ENCODE measurements at places on chromosomes 2 and 18.

- H3K27ac ChIP-seq, result no peak overlapping the region
- H3K36me3 ChIP-seq, result no peaks in the 10 kb centered on the region
- H3K4me3 ChIP-seq, result no peak overlapping the region
- H3K4me1 ChIP-seq, result peaks cover 7% of the 10 kb centered on the region
- DNase-seq, result no peak
These were observed 81.3 kb downstream of the CDH2 start for GRCh38 chr18:28095631-28096030.

- no peak overlapping the region for H3K27ac ChIP-seq
- H3K27me3 ChIP-seq, result no peaks in the 10 kb centered on the region
- no peak for DNase-seq
These were observed 21.1 kb downstream of the PCARE start for GRCh38 chr2:29053223-29053622.

- H3K27ac ChIP-seq, result no peak overlapping the region
- no peaks in the 10 kb centered on the region for H3K27me3 ChIP-seq
- H3K36me3 ChIP-seq, result no peaks in the 10 kb centered on the region
- DNase-seq, result no peak
These were observed 65.0 kb downstream of the RAB31 start for GRCh38 chr18:9772847-9773677.

DNA sequence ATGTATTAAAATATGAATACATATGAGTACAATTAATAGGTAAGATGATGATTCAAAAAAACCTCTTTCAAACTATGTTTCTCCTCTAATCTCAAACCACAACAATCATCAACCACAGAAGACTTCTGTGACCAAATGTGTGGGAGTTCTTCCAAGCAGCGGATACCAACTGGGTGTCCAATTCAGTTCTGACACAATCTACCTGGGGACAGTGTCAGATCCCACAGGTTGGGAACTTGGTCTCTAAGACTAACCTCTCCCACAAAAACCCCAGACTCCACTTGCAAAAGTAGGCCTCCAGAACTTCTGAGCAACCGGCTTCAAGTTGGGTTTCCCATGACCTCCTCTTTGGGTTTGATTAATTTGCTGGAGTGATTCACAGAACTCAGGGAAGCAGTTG lies 26.9 kb downstream of the FASTKD1 start:
- DNase-seq, result no peak
- peaks cover 37% of the 10 kb centered on the region for H3K36me3 ChIP-seq
- H3K4me3 ChIP-seq, result no peak overlapping the region
- no peak overlapping the region for H3K27ac ChIP-seq
- H3K27me3 ChIP-seq, result no peaks in the 10 kb centered on the region
- no peaks in the 10 kb centered on the region for H3K4me1 ChIP-seq

- no peaks in the 10 kb centered on the region for H3K36me3 ChIP-seq
- H3K4me1 ChIP-seq, result no peaks in the 10 kb centered on the region
- no peak overlapping the region for H3K27ac ChIP-seq
- no peak for DNase-seq
- no peak overlapping the region for H3K4me3 ChIP-seq
These were observed 358.4 kb downstream of the CCDC85A start for GRCh38 chr2:56542213-56542612.

DNA sequence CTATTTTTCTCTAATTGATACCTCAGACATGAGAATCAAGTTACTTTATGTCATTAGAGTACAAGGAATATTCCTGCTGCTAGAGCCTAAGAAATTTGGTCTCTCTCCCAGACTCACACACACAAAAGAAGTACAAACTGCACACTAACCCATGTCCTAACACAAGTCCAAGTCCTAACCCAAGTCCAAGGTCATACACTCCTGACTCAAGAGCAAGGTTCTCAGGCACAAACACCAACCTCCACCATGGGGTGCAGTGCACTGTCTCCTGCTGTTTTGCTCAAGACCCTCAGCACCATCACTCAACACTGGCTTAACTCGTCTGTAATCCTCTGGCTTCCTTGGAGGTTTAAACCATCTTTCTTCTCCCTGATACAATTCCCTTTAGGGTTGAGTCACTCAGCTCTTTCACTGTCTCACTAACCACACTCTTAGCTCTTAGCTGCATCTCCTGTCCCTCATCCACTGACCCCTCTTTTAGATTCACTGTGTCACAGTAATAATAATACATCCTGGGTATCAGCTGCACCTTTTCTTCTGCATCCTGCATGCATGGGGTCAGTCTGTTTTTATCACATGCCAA lies 129.8 kb downstream of the BCL2L11 start:
- DNase-seq, result no peak
- no peaks in the 10 kb centered on the region for H3K27me3 ChIP-seq
- H3K27ac ChIP-seq, result no peak overlapping the region
- no peaks in the 10 kb centered on the region for H3K4me1 ChIP-seq
- no peaks in the 10 kb centered on the region for H3K36me3 ChIP-seq
- H3K4me3 ChIP-seq, result no peak overlapping the region

DNA sequence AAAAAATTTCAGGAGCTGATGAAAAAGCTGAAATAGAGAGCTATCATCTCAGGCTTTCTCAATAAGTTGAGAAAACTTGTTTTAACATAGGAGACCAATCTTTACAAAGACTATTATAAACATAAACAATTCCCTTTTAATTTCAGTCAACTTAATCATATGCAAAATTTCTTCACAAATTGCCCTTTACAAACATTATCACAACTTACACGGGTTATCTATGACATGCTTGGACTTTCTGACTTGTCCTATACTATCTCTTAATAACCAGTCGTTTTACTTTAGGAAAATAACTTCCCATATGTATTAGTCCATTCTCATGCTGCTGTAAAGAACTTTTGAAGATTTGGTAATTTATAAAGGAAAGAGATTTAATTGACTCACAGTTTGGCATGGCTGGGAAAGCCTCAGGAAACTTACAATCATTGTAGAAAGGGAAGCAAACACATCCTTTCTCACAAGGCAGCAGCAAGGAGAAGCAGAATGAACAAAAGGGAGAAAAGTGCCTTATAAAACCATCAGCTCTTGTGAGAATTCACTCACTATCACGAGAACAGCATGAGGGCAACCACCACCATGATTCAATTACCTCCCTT lies 1583.7 kb upstream of the CELF4 start:
- no peaks in the 10 kb centered on the region for H3K36me3 ChIP-seq
- H3K4me1 ChIP-seq, result no peaks in the 10 kb centered on the region

GRCh38 chr2:150688016-150688415 lies 200.5 kb upstream of the RND3 start:
- H3K27me3 ChIP-seq, result no peaks in the 10 kb centered on the region
- no peaks in the 10 kb centered on the region for H3K4me1 ChIP-seq
- H3K27ac ChIP-seq, result no peak overlapping the region
- no peaks in the 10 kb centered on the region for H3K36me3 ChIP-seq

DNA sequence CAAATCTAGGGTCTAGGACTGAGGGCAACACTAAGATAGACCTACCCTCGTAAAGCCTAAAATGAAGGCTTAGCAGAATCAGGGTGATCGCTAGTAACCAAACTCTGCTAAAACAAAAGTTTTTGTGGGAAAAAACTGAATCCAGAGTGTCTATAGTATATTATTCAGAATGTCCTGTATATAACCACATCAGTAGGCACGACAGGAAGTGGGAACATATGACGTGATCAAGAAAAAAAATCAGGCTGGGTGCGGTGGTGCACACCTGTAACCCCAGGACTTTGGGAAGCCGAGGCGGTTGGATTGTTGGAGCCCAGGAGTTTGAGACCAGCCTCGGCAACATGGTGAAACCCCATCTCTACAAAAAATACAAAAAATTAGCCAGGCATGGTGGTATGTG lies 106.1 kb downstream of the UGGT1 start:
- peaks cover 20% of the 10 kb centered on the region for H3K4me1 ChIP-seq
- no peak overlapping the region for H3K4me3 ChIP-seq
- no peaks in the 10 kb centered on the region for H3K36me3 ChIP-seq
- H3K27ac ChIP-seq, result peak overlapping the region; percentile 33
- no peak for DNase-seq

DNA sequence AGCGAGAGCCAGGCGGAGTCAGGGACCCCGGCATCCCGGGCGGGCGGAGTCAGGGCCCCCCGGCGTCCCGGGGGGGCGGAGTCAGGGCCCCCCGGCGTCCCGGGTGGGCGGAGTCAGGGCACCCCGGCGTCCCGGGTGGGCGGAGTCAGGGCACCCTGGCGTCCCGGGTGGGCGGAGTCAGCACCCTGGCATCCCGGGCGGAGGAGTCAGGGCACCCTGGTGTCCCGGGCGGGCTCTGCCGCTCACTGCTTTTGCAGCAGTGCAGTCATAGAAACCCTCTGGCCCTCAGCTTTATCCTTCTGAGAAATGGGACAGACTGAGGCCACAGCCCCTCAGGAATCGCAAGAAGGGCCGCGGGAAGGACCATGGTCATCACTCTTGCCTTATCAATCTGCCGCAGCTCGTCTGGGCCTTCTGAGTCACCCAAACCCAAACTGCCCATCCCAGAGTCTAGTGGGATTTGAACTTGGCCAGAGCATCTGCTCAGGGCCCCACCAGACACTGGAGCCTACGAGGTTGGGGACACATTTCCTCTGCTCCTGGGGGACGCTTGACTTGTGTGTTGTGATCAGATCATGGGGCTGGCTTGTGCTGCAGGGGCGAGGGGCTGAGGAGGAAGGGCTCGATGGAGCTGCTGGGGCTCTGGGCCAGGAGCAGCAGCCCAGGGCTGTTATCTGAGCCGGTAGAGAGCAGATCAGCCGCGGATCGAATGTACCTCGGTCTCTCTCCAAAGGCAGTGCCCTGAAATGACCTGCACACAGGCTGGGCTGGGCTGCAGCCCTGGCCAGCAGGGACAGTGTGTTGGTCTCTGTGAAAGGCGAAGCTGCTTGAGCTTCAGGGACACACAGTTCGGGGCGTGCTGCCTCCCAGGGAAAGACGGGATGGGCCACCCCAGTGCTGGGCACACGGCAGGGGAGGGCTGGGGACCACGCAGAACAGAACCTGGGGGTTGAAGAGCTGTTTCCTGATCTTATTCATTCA lies 290.1 kb upstream of the HDAC4 start:
- no peaks in the 10 kb centered on the region for H3K36me3 ChIP-seq
- H3K4me1 ChIP-seq, result no peaks in the 10 kb centered on the region
- no peak overlapping the region for H3K27ac ChIP-seq
- no peak for DNase-seq

- no peak overlapping the region for H3K27ac ChIP-seq
- no peak overlapping the region for H3K4me3 ChIP-seq
- H3K27me3 ChIP-seq, result no peaks in the 10 kb centered on the region
- H3K36me3 ChIP-seq, result no peaks in the 10 kb centered on the region
- no peak for DNase-seq
These were observed 67.0 kb downstream of the LBH start for GRCh38 chr2:30298302-30298701.

GRCh38 chr2:71600555-71600954 lies 147.2 kb downstream of the DYSF start:
- H3K4me1 ChIP-seq, result peaks cover 10% of the 10 kb centered on the region
- H3K27me3 ChIP-seq, result no peaks in the 10 kb centered on the region
- no peaks in the 10 kb centered on the region for H3K36me3 ChIP-seq
- no peak overlapping the region for H3K4me3 ChIP-seq
- DNase-seq, result no peak
- H3K27ac ChIP-seq, result no peak overlapping the region

- peak; percentile 41 for DNase-seq
- no peak overlapping the region for H3K27ac ChIP-seq
- H3K27me3 ChIP-seq, result no peaks in the 10 kb centered on the region
- no peaks in the 10 kb centered on the region for H3K4me1 ChIP-seq
These were observed 766 bp downstream of the PDE6D start for GRCh38 chr2:231780123-231780908.

DNA sequence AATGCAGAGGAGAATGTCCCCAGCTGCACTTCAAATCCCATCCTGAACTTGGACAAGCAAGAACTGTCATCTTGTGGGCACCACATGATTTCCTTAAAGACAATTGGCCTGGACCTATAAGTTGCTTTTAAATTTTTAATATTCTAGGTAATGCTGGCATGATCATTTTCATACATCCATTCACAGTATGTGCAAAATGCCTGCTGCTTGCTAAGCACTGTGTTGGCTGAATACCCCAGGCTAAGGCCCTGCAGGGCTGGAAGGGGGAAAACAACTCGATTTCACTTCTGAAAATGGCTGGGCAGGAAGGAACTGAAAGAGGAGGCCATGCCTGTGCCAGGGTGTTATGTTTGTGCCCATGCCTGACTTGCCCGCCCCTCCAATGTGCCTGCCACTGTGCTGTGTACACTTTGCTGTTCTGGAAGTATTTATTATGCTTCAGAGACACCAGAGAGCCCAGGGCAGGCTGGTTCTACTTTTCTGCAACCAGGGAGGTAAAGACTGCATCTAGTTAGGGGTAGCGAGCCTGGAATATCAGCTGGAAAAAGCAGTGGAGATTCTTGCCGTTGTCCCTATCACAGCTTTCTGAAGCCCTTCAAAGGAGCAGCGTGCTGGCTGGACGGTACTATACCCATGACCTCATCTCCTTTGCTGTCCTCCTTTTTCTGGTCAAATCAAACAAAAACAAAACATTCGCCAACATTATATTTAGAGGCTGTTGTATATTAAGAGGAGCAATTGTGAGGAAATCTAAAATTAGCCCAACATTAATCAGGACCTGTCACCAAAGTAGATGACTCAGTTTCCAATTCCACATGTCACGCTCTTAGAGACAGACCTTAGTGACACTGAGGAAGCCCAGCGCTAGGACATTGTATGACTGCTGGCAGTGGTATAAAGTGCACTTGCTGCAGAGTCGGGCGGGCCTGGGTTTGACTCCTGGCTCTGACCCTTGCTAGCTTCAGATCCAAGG lies 158.1 kb downstream of the DDX1 start:
- no peaks in the 10 kb centered on the region for H3K36me3 ChIP-seq
- no peaks in the 10 kb centered on the region for H3K27me3 ChIP-seq
- DNase-seq, result no peak
- no peak overlapping the region for H3K27ac ChIP-seq

- H3K4me1 ChIP-seq, result no peaks in the 10 kb centered on the region
- H3K4me3 ChIP-seq, result no peak overlapping the region
- no peak overlapping the region for H3K27ac ChIP-seq
- no peaks in the 10 kb centered on the region for H3K36me3 ChIP-seq
These were observed 526.5 kb downstream of the FBXO15 start for GRCh38 chr18:73621091-73621490.

DNA sequence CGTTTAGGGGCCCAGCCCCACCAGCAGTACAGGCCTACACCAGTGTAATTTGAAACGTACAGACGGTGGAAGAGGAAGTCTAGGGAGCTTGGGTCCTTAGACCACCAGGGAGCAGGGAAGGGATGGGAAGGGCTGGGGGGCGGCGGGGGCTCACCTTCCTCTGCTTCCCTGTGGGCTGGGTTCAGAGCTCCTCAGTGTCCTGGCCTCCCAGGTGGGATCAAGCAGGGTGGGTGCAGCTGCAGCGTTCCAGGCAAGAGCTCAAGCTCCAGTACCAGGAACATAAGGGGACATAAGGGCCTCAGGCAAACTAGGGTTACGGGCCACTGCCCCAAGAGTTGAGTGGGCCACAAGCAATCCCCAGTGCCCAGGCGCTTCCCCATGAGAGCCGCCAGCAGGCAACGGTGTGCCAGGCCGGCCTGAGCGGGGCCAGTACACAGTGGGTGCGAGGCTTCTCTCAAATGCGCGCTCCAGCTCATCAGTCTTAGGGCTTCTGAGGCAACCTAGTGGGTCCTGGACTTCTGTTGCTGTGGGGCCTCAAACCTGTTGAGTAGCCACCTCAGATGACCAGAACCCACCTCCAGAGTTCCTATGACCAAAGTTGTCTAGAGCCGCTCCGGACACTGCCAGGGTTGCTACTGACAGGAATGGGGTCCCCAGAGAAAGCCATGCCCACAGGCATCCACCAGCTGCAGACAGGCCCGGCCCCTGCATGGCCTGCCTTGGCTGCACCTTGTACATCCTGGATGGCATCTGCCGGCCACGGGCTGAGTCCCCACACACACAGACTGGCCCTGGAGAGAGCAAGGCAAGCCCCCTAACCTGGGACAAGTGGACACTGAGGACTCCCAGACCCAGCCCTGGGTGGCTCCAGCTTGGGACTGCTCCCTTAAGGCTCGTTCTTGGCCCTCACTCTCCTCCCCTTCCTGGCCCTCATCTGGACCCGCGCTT lies 5.2 kb downstream of the ANKRD23 start:
- H3K36me3 ChIP-seq, result peaks cover 36% of the 10 kb centered on the region
- peaks cover 5% of the 10 kb centered on the region for H3K4me1 ChIP-seq
- no peak overlapping the region for H3K27ac ChIP-seq

All from large intestine (tissue), 12 donors.